Left ventricle myocardium superior (tissue), 1 donor: ENCODE measurements at places on chromosomes 2 and 18. TPM values are rescaled to one million over a fixed set of nuclear protein-coding genes. Genes with fewer than 3 reads are reported as not detected.

GRCh38 chr2:99942561-99943347 is 199.6 kb downstream of the AFF3 start:
- DNase-seq, result no peak

DNA sequence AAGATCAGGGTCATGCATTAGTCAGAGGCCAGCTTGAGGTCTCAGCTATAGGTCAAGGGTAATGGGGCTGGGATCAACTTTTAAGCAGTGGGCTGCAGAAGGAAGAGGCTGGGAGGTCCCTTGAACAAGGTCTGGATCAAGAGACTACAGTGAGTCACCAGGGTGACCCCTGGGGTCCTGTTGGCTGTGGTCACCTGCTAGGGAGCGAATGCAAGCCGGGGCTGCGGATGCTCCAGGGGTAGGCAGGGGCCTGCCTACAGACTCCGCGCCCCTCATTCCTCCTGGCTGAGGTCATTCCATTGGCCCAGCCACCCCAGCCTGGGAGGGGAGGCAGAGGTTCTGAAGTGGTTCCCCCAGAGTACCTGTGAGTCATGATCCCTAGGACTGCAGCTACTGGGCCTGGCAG is 110.4 kb downstream of the CYP26B1 start:
- no peak for DNase-seq

DNA sequence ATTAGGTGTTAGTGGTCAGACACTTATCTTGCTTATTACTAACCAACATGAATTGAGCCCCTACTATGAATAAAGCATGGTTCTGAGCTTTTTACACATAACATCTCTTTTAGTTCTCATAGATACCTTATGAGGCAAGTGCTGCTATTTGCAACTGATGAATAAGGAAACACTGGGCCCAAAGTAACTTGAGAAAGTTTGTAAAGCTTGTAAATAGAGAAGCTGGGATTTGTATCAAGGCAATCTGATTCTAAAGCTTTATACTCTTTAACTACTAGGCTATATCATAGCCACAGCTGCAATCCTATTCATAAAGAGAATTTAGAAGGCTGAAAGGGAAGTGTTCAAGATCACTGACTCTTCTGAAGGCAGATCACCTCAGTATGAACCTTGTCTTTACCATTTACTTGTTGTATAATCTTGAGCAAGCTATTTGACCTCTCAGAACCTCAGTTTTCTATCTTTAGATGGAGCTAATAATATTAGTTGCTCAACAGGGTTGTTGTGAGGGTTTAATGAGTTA is 60.4 kb downstream of the ABCB11 start:
- no peak for DNase-seq

- DNase-seq, result no peak
These were observed 18.1 kb upstream of the LOXHD1 start for GRCh38 chr18:46675112-46675511.

- no peak for DNase-seq
These were observed 549 bp downstream of the MRPL35 start for GRCh38 chr2:86199834-86200177.

The ANKRD30B gene
- total RNA-seq, result not detected

DNA sequence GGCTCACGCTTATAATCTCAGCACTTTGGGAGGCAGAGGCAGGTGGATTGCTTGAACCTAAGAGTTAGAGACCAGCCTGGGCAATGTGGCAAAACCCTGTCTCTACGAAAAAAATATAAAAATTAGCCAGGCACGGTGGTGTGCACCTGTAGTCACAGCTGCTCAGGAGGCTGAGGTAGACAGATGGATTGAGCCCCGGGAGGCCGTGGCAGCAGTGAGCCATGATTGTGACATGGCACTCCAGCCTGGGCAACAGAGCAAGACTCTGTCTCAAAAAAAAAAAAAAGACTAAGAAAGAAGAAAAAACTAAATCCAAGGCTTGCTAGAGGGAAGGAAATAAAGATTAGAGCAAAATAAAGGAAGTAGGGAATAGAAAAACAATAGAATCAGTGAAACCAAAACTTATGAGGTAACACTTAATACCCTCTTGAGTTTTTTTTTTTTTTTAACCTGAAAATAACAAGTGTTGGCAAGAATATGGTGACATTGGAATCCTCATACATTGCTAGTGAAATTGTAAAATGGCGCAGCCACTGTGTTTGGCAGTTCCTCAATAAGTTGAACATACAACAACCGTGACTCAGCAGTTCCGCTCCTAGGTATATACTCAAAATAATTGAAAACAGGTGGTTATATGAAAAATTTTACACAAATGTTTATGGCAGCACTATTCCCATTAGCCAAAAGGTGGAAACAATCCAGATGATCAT is 85.2 kb downstream of the EML4 start:
- no peak for DNase-seq

DNA sequence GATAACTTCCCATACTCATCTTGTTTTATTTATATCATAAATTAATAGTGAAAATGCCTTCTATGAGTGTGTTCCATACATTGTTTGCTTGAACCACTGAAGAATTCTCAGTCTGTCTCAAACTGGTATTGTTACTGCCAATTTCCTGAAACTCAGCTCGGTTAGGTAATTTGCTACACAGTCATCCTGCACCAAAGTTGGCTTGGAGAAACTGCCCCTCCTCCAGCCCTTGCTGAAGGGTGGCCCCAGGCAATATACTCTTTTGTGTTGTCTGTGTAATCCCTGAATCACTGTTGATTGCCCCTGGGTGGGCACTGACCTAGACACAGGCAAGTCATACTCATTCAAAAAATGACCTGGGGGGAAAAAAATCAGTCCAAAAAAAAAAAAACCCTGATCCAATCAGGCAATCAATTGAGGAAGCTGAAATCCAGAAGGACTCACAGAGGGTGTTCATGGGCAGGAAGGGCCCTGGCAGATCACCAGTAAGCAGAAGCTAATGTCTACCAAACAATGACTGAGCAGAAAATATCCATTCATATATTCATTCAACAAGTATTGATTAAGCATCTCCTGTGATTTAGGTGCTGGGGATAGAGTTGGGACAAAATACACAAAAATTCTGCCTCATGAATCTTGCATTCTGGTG is 3.8 kb upstream of the SESTD1 start:
- DNase-seq, result no peak

DNA sequence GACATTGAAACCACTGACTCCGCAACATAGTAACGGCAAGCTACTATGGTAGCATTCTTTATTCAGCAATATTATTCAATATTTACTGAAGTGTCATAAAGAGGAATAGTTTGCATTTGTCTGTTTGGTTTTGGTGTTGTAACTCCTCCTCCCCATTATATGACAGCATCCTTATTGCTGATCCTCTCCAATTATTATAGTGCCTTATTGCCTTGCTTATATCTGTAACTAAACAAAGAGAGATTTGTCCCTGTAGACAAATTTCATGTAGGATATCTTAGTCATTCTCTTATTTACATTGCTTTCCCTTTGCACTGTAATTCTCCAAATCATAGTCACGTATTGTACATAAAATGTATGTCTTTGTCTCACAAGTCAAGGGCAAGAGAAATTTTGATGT is 1041.2 kb upstream of the ZEB2 start:
- DNase-seq, result no peak

- DNase-seq, result no peak
These were observed 3.8 kb downstream of the ZNF397 start for GRCh38 chr18:35244671-35245070.

- DNase-seq, result no peak
These were observed 698.9 kb downstream of the GALR1 start for GRCh38 chr18:77948567-77948966.

The CROCC2 gene
- not detected for total RNA-seq

The QPCT gene
- 0.77 TPM for total RNA-seq

The SERPINB2 gene
- total RNA-seq, result not detected
